ENCODE measurements at places on chromosomes 13 and 19. TPM values are rescaled to one million over a fixed set of nuclear protein-coding genes. Genes with fewer than 3 reads are reported as not detected.
A peak's percentile ranks its signal among the peaks of the same experiment; 100 is the strongest.

The PSG6 gene
- total RNA-seq = not detected

DNA sequence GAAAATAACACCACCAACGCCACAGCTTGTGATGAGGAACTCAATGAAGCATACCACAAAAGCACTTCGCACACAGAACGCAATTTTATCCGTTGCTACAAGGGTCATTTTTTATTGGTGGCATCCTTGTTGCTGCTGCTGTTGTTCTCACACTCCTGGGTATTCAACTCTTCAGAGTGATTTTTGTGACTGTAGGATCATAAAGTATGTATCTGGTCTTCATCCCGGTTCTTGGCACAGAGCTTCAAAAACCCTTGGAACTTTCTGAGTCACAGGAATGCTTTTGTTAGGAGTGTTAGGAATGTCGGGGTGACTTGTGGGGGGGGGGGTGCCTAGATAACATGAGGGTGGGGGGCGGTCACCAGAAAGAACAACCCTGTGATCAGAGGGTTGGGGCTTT, 108.4 kb downstream of the ZNF557 start:
- DNase-seq = no peak
- H3K27me3 ChIP-seq = no peaks in the 10 kb centered on the region
- peak overlapping the region; percentile 81 for H3K27ac ChIP-seq

DNA sequence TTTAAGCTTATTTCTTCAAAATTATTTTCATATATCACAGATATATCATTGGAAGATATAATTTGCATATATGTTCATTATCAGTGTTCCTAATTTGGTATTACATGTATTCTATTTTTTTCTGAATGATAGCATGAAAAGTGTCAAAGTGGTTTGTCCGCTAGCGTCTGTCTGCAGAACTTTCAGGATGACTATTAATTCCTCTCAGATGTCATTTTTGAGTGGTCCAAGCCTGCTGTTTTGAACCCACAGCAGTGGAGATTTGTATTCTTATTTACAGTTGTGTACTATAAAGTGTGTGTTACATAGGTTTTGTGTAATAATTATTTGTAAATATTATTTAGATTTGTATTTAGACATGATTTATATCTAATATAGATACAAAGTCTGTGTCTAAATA, 8.5 kb downstream of the UTP14C start:
- H3K4me3 ChIP-seq = no peak overlapping the region
- H3K27ac ChIP-seq = no peak overlapping the region
- H3K36me3 ChIP-seq = peaks cover 13% of the 10 kb centered on the region
- no peaks in the 10 kb centered on the region for H3K4me1 ChIP-seq

The MIA gene
- total RNA-seq = not detected

DNA sequence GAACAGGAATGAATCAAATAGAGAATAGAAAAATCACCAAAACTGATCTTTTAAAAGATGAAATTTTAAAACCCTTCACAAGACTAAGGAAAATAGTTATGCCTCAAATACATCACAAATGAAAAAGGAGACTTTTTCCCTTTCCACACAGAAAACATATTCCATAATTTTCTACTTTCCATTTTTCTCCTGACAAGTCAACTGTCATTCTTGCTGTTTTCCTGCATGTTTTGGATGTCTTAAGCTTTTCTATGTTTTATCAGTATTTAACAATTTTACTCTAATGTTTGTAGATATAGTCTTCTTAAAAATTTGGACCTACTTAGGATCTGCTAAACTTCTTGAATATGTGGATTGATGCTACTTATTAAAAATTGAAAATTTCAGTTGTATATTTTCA, 810.8 kb downstream of the OLFM4 start:
- H3K36me3 ChIP-seq = no peaks in the 10 kb centered on the region
- no peak overlapping the region for H3K27ac ChIP-seq
- H3K4me3 ChIP-seq = no peak overlapping the region
- no peaks in the 10 kb centered on the region for H3K27me3 ChIP-seq
- H3K4me1 ChIP-seq = no peaks in the 10 kb centered on the region
